ENCODE measurements at places on chromosomes 2 and 18. TPM values are rescaled to one million over a fixed set of nuclear protein-coding genes. Genes with fewer than 3 reads are reported as not detected.

Gene ZNF892
- total RNA-seq = 4.5 TPM

Gene SMYD1
- not detected for total RNA-seq

Gene SLC9A4
- not detected for total RNA-seq

Gene PECR
- 21.4 TPM for total RNA-seq

Gene GALNT13
- 0.87 TPM for total RNA-seq

Gene IL36RN
- total RNA-seq = not detected

Gene CABLES1
- total RNA-seq = 2.7 TPM

Gene DYSF
- total RNA-seq = 0.66 TPM

Data from uterine smooth muscle cell (primary cell).